ENCODE measurements at places on chromosomes 12 and 14.

- no peak for DNase-seq
Observed at GRCh38 chr12:62873826-62874448, 61.0 kb downstream of the PPM1H start.

DNA sequence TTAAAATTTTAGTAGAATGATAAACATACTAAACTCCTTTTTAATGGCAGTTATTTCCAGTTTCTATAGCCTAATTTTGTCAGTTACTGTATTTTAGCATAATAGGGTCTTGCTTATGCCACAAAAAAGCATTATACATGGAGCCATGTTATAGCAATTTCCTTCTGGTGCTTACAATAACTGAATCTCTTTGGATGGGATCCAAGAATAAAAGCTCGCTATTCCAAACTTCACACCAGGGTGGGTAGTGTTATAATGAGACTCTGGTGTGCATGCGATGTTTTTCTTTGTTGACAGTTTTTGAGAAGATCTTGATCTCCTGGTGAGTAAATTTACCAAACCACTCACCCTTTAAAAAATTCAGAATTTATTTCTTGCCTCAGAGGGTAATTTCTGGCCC is 90.4 kb upstream of the CCDC91 start:
- no peak for DNase-seq

- DNase-seq, result no peak
Observed at GRCh38 chr12:14950982-14951746, 10.2 kb downstream of the ARHGDIB start.

DNA sequence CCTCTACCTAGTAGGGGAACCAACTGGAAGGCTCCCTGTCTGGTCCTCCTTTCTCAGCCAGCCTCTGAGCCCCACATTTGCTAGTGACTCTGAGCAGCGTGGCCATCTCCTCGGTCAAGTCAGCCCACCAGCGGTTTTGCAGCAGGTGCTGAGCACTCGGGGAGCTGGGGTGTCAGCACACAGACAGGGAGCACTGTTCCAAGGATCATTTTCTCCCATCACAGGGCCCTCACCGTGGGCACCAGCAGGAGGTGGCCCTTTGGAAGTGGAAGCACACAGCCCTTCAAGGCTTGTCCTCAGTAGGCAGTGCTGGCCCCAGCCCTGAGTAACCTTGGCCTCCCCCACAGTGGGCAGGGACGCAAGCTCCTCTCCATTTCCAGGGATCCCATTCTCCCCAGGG is 24.1 kb upstream of the EML1 start:
- DNase-seq, result no peak

- no peak for DNase-seq
Observed at GRCh38 chr12:56154246-56154771, 1.9 kb downstream of the MYL6B start.

- DNase-seq, result no peak
Observed at GRCh38 chr12:48690990-48691389, 9.0 kb upstream of the KANSL2 start.

DNA sequence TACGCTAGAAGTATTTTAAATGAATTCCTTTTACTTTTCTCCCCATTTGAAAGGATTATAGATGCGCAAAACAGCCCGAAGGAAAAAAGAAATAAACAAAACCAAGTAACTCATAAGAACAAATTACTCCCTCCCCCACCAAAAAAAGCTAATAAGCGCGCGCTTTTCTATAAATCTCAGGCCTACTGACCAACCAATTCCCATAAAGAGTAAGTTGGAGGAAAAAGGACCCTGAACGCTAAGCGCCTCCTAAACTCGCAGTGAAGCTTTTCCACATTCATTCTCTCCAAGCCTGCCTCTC is 588 bp downstream of the MBIP start:
- no peak for DNase-seq

DNA sequence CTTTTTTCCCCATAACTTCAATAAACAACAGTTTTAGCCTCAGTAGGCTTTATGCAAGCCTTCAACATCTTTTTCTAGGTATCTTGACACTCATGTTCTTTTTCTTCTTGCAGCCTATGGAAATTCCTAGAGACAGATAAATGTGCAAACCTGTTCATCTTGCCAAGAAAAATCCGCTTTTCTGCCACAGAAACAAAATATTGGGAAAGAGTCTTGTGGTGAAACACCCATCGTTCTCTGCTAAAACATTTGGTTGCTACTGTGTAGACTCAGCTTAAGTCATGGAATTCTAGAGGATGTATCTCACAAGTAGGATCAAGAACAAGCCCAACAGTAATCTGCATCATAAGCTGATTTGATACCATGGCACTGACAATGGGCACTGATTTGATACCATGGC is 295.9 kb downstream of the ZFP36L1 start:
- DNase-seq, result no peak

GRCh38 chr12:111409780-111410430 is 4.2 kb downstream of the SH2B3 start:
- DNase-seq, result no peak

GRCh38 chr12:95262808-95263207 is 45.2 kb downstream of the VEZT start:
- no peak for DNase-seq

DNA sequence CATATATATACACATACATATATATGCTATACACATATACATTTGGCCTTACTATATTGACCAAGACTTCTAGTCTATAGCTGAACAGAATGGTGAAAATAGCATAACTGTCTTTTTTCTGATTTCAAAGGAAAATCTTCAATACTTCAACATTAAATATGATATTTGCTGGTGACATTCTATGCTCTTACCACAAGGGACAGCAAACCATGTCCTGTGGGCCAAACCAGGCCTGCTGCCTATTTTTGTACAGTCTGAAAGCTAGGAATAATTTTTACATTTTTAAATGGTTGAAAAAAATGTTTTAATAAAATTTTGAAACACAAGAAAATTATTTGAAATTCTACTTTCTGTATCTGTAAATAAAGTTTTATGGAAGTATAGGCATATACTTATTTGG is 63.6 kb downstream of the EML5 start:
- DNase-seq, result no peak

DNA sequence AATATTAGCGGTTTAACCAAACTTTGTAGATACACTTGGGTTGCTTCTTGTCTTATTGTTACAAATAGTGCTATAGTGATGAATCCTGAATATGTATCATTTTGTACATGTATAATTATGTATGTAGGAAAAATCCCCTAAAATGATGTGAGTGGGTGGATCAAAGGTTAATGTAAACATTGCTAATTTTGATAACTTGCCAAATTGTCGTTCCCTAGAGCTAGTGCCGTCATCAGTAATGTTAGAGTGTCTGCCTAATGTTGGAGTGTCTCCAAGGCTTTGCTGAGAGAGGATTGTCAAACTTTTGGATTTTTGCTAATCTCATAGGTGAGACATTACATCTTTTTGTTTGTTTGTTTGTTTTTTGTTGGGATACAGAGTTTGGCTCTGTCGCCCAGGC is 44.4 kb downstream of the AEBP2 start:
- no peak for DNase-seq

- DNase-seq, result no peak
Observed at GRCh38 chr12:62776575-62776974, 158.4 kb downstream of the PPM1H start.

Data from stimulated activated CD4-positive, alpha-beta T cell treated with anti-CD3 and anti-CD28 coated beads, Interleukin-12 subunit alpha, Interleukin-12 subunit beta, amount 100 ng/mL, for 4 hours (primary cell).